Activated CD4-positive, alpha-beta T cell treated with anti-CD3 and anti-CD28 coated beads for 36 hours (primary cell): ENCODE measurements at places on chromosomes 5 and 9. TPM values are rescaled to one million over a fixed set of nuclear protein-coding genes. Genes with fewer than 3 reads are reported as not detected.
A peak's percentile ranks its signal among the peaks of the same experiment; 100 is the strongest.

C5orf52 gene
- not detected for total RNA-seq

DNA sequence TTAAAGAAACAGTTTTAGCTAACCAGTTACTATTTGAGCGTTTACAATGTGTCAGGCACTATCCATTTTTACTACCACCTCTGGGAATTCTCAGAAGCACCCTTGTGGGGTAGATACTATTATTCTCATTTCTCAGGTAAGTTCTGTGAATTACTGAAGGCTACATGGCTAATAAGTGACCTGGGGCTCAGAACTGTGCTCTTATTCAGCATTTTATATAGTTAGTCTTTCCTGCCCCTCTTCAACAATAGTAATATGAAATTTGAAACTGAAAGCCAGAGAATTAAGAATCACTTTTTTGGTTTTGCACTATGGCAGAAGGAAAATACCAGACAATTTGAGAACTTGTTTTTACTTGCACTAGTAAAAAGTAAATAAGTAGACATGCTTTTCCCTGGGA lies 11.8 kb downstream of the ELL2 start:
- peaks cover 33% of the 10 kb centered on the region for H3K4me1 ChIP-seq
- no peak overlapping the region for H3K27ac ChIP-seq
- no peak for DNase-seq
- H3K27me3 ChIP-seq: no peaks in the 10 kb centered on the region

DNA sequence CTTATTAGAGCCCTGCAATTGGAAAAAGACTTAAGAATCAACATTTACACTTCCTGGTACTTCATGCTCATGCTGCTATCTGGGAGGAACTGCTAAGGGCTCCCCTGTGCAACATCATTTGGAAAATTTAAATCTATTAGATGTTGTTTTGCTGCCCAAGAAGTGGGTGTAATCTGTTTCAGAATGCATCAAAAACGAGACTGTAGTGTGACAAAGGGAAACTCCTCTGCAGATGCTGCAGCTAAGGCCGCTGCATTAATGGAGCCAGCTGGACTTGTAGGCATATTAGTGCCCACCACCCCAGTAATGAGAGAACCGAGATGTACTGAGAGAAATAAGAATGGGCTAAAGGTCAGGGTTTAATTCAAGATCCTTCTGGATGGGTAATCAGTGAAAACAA lies 11.1 kb upstream of the PAIP1 start:
- H3K27me3 ChIP-seq: peaks cover 2% of the 10 kb centered on the region
- no peaks in the 10 kb centered on the region for H3K36me3 ChIP-seq
- no peak overlapping the region for H3K4me3 ChIP-seq
- H3K4me1 ChIP-seq: peaks cover 4% of the 10 kb centered on the region
- no peak for DNase-seq

DNA sequence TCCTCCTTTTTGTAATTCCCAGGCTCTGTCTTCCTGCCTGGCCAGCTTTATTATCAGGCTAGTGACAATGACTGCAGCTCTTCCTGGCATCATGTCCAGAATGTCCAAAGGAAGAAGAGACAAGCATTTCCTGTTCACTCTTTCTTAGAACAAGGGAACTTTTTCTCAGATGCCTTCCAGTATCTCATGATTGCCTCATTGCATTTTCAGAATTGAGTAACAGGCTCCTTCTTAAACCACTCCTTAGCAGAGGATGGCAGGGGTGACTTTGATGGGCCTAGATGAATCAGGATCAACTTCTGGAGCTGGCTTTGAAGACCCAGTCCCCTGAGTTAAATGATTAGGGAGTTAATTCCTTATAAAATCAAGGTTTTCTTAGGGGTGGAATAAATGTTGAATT lies 92.9 kb upstream of the RASGRF2 start:
- peak; percentile 28 for DNase-seq
- H3K4me1 ChIP-seq: peaks cover 54% of the 10 kb centered on the region
- peak overlapping the region; percentile 75 for H3K27ac ChIP-seq
- no peak overlapping the region for H3K4me3 ChIP-seq
- H3K27me3 ChIP-seq: no peaks in the 10 kb centered on the region

GRCh38 chr5:124570285-124571035 lies 176.0 kb downstream of the ZNF608 start:
- DNase-seq: no peak
- no peaks in the 10 kb centered on the region for H3K4me1 ChIP-seq
- peaks cover 4% of the 10 kb centered on the region for H3K27me3 ChIP-seq
- H3K27ac ChIP-seq: no peak overlapping the region
